Stimulated activated CD8-positive, alpha-beta memory T cell treated with anti-CD3 and anti-CD28 coated beads, Interleukin-12 subunit alpha, Interleukin-12 subunit beta, amount 100 ng/mL, for 1 hour (primary cell): ENCODE measurements at places on chromosomes 4 and X.

DNA sequence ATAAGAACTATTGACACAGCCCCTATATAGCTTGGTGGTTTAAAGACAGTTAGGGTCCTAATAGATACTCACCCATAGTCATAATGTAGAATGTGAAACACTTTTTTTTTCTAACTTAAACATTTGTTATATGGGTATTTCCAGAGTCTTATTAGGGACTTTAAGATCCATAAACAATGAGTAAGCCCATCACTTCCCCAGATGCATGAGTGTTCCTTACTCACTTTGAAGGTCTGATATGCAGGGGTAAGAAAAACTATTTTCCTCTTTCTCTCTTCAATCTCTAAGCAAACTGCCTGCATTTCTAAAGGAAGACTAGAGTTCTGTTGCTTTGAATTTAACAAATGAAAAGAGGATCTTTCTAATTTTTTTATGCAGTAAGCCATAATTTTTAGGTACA, 443.6 kb upstream of the PITX2 start:
- DNase-seq = no peak

- no peak for DNase-seq
These were observed 4.6 kb downstream of the PCDH19 start for GRCh38 chrX:100405424-100405823.

GRCh38 chrX:154813801-154814200, 8.5 kb upstream of the MPP1 start:
- DNase-seq = no peak

GRCh38 chr4:54320826-54321685, 92.0 kb downstream of the PDGFRA start:
- DNase-seq = no peak

GRCh38 chrX:107029752-107030151, 29.7 kb upstream of the MORC4 start:
- no peak for DNase-seq

GRCh38 chrX:130118441-130119311, 8.4 kb upstream of the ELF4 start:
- no peak for DNase-seq

GRCh38 chr4:152935143-152935542, 980 bp upstream of the FHDC1 start:
- no peak for DNase-seq

- DNase-seq = no peak
These were observed 46.7 kb downstream of the ARL9 start for GRCh38 chr4:56552273-56552672.

GRCh38 chr4:118344801-118345200, 8.0 kb downstream of the PRSS12 start:
- no peak for DNase-seq

GRCh38 chrX:96774116-96774515, 89.5 kb downstream of the DIAPH2 start:
- DNase-seq = no peak

DNA sequence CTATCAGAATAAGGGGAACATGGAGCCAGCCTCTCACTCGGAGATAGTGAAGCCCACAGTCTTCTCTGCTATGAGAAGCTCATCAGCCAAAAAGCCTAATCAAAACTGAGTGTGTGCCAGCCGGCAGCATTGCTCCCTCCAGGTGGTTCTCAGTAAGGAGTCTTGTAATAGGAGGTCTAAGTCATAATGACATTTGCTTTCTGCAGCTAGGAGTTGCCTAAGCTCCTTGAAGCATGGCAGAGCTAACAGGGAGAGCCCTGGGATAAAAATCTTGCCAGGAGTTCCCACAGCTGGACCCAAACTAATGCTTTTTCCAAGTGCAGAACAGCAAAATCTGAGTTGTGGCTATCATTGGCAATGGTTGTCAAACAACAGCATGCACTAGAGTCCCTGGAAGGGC, 245.2 kb downstream of the SPATA18 start:
- no peak for DNase-seq

DNA sequence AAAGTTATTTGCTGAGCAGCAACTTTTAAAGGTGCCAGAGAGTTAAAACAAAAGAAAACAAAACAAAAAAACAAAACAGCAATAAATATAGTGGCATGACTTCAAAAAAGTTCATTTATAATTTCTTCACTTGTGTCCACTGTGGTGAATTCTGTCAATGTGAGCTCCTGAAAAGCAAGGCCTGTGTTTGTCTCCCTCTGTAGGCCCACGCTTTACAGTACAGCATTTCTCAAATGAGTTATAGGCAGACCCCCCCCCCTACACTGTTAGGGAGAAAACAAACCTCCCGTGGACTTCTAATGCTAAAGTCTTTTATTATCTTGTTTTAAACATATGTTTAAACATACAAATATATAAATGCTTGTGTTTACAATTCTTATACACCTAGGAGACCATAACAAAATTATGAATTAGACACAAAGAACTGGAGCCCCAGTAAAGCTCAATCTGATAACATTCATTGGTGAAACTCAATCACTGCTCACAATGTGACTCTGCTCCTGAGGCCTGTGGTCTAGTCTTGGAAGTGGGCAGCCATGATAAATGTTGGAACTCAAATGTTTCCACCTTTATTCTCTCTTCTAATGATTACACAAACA, 47.0 kb upstream of the SCOC start:
- DNase-seq = no peak

- no peak for DNase-seq
These were observed 18.8 kb downstream of the RGS12 start for GRCh38 chr4:3311489-3312171.

- DNase-seq = no peak
These were observed 69.4 kb upstream of the AGA start for GRCh38 chr4:177511611-177512010.

- DNase-seq = no peak
These were observed 7.6 kb upstream of the PCDH19 start for GRCh38 chrX:100417681-100418080.

DNA sequence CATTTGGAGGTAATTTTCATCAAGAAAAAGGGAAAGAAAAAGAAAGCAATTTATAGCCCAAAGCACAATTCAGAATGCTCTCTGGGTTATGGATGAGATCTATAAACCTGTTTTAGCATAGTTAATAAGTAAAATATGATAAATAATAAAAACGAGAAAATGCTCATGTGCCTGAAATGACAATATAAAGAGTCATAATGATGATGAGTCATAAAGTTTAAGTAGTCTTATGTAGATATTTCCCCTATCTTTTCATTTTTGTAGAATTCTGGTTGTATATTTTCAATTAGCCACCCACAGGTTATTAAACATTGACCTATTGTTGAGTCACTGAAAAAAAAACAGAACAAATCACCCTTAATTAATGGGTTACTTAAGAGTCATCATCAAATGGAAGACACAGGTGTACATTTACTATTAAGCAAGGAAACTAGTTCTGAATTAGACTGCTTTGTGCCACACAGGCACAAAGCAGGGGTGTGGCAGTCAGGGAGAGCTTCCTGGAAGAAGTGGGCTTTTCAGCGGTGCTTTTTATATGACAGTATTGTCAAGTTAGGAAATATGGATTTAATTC, 29.3 kb downstream of the BEND4 start:
- DNase-seq = no peak

DNA sequence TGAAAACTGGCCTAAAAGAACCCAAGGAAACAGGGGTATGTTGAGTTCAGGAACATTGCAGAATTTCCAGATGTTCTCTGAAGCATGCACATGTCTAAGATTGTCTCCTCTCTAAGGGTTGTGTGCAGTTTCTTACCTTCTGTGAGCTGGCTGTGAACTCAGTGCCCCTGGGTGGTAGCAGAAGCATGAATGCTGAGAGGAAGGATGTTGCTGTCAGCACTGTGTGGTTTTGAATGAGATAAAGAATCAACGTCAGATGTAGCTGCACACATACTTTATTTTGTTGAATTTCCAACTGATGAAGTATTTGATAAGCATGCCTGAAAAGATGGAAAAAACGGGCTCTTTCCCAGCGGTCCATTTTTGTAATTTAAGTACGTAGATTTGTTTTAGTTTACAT, 23.8 kb upstream of the CD38 start:
- peak; percentile 10 for DNase-seq

- no peak for DNase-seq
These were observed 18.8 kb upstream of the YTHDC1 start for GRCh38 chr4:68368691-68369131.

- DNase-seq = no peak
These were observed 177.7 kb downstream of the CRLF2 start for GRCh38 chrX:1034717-1035116.

- DNase-seq = no peak
These were observed 82.4 kb downstream of the MTNR1A start for GRCh38 chr4:186472948-186473347.

DNA sequence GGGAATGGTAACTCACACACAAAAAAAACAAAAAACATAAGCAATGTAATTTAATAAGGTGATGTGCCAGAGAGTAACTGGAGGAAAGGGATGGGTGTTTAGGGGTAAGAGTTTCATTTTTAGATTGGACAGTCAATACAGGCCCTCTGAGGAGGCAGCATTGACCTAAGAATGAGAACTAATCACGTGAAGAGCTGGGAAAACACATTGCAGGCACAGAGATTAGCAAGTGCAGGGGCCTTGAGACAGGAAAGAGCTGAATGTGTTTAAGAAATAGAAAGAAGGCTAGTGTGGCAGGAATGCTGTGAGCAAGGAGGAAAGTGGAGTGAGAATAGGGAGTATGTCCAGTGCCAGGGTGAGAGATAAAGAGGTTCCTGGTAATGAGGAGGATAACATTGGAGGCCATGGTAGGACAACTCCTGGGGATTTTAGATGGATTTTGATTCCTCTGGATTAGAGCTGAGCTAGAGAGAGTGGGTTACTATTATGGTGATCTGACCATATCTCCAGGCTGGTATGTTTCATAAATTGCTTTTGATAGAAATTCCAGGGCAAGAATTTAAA, 17.6 kb downstream of the PDLIM5 start:
- DNase-seq = no peak

DNA sequence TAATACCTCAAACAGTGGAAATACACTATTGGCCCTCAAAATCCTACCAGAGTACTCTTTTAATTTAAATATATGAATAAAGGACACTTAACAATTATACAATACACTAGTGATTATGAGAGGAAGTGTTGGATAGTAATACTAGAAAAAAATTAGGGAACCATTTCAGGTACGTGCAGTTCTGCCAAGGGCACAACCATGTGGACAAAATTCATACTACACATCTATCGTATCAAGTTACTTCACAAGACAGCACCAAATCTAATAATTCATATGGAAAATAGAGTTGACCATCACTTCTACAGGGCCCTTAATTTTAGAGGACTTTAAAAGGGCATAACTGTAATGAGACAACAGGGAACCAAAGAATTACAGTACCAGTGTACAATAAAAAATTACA, 69.2 kb upstream of the ZCCHC13 start:
- DNase-seq = no peak

DNA sequence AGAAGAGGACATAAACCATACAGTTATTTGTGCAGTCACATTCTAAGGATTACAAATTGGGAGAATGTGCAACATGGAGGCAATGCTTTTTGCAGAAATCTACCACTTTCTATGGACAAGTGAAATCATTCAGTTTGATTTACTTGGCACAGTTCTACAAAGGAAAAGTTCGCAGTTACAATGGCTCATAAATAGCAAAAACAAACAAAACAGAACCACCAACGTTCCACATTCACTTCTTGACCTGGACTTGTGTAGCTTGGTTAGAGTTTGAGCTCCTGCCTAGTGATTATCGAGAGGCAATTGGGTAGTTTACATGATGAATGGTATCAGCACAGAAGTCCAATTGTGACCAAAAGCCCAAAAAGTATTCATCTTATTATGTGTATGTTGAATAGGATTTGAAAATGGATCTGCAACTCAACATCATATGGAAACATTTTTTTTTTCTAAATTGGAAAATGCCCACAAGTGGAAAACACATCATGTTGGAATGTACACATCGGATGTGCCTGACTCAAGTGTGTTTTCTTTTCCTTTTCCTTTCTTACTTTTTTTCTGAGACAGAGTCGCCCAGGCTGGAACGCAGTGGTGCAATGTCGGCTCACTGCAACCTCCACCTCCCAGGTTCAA, 123.8 kb downstream of the LUZP4 start:
- DNase-seq = no peak

- no peak for DNase-seq
These were observed 11.7 kb upstream of the EXOSC9 start for GRCh38 chr4:121789455-121789854.

- no peak for DNase-seq
These were observed 562.4 kb downstream of the MAGEB5 start for GRCh38 chrX:26778320-26778888.

DNA sequence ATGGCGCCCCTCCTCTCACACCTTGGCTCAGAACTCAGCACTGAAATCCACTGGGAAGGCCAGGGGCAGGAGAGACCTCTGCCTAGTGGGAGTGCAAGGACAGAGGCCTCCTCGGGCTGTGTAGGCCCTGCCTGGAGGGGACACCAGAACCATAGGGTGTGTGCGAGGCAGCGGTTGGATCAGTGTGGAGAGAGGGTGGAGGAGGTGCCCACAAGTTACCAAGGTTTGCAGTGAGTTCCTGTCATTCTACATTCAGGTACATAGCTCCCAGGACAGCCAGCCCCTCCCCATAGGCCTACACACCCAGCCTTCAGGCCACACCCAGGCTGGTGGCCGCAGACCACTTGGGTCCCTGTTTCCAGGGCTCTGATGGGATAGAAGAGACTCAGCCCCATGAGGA, 19.2 kb upstream of the SPON2 start:
- DNase-seq = no peak

- no peak for DNase-seq
These were observed 14.4 kb upstream of the VCX start for GRCh38 chrX:7828594-7828993.

- DNase-seq = no peak
These were observed 70.9 kb downstream of the MAGEB5 start for GRCh38 chrX:26286836-26287235.

DNA sequence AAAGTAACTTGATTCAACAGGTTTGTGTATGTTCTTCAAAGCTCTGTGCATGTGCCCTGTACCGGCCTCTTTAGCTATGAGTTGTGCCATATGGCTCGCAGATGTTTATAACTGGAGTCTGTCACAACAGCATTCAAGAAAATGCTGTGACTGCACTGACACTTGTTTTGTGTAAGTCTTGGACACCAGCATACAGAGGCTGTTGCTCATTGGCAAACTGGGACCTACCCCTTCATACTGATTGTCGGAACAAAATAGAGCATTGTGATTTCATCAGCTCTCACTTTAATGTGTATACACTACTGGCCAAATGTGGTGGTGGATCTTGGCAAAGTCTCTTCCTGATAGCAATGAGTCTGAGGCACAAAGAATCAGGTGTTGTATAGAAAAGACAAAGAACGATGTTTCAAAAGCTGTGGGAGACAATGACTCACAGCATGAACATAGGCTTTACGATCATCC, 133.9 kb downstream of the EGF start:
- no peak for DNase-seq

GRCh38 chrX:24189490-24189889, 40.0 kb downstream of the ZFX start:
- no peak for DNase-seq

- no peak for DNase-seq
These were observed 73.1 kb downstream of the METTL14 start for GRCh38 chr4:118758293-118758692.
